ENCODE measurements at places on chromosomes 12 and 14.

GRCh38 chr14:60647081-60647836 is 2.0 kb downstream of the SIX1 start:
- DNase-seq: no peak

- no peak for DNase-seq
These were observed 185.8 kb downstream of the ADGRD1 start for GRCh38 chr12:131139363-131140068.

DNA sequence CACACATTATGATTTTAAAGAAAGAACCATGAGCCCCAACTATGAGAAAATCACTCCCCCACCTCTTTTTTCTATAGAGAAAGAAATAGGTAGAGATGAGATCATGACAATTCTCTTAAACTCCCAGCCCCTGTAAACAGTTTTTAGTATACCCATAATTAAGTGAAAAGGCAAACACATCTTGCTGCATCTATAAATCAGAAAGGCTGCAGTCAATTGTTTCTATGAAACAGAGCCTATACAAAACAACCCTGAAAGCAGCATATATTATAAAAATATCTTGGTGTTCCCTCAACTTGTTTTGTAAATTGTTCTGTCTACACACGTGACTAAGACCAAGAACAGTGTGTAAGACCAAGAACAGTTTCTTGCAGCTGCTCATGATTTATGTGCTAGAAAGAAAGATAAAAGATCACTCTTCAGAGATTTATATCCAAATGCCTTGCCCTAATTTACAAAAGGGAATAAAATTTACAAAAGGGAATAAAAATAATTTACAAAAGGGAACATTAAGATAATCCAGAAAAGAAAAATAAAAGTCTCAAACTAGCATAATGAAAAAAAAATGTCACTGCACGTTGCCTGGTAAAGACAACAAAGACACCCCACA is 4.8 kb downstream of the KITLG start:
- DNase-seq: no peak

DNA sequence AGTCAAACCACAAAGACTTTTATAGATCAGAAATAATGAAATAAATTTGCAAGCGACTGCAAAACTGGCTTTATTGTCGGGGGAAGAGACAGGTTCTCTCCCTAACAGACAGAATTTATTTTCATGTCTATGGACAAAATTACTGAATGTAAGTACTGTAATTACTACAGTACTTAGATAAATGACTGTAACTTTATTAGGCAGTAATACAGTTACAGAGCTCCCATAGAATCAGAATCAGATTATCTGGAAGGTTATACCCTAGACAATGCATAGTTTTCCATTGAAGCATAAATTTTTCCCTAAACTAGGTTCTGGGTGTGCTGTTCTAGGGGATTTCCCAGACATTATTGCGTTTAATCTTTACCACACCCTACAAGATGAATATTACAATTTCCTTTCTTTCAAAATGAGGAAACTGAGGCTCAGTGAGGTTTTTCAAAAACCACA is 114.2 kb downstream of the C12orf75 start:
- no peak for DNase-seq

DNA sequence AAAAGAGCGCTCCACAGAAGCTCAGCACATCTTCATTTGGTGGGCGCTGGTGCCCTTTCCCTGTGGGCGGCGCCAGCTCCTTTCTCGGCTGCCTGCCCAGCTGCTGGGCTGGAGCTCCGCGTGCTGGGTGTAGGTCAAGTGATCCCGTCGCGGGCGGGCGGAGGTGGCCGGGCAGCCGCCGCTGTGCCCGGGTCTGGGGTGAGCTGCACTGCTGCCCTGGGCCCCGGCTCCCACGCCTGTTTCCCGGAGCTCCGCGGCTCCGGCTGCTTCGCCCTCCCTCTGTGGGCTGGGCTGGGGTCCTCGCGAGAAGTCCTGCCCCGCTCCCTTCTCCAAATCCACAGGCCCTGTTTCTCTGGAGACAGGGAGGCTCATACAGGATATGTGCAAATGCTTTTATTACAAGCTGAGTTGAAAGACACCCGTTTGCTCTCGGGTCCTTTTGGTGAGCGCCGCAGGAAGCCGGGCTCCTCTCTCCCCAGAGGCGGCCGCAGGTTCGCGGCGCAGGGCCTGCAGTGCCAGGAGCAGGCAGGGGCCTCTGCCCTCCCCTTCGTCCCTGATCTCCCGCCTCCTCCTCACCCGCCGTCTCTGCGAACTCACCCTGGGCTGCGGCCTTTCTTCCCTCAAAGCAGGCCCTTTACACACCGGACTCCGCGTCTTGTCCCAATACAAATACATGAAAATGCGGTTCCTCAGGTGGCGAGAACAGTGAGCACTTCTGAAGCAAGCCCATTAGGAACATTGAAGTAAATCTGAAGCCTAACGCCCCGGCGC is 67.8 kb upstream of the CAPRIN2 start:
- DNase-seq: peak; percentile 28

DNA sequence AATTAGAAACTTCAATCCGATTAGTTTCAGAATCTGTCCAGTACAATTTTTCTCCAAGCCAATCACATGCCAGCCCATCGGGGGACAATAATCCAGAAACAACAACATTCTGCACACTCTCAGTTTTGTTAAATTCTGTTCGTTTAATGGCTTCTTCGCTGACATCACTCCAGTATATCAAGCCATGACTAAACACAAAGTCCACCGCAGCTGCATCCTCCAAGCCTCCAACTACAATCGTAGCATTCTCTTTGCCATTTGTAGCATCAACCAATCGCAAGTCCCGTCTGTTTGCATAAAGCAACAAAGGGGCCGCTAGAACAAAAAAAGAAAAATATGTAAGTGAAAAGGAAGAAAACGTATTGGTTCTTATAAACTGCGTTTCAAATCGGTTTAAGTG is 22.5 kb downstream of the LRP6 start:
- no peak for DNase-seq

- DNase-seq: no peak
These were observed 322.4 kb upstream of the CLEC14A start for GRCh38 chr14:38578278-38578681.

GRCh38 chr14:101480747-101481530 is 80.4 kb upstream of the DIO3 start:
- no peak for DNase-seq

DNA sequence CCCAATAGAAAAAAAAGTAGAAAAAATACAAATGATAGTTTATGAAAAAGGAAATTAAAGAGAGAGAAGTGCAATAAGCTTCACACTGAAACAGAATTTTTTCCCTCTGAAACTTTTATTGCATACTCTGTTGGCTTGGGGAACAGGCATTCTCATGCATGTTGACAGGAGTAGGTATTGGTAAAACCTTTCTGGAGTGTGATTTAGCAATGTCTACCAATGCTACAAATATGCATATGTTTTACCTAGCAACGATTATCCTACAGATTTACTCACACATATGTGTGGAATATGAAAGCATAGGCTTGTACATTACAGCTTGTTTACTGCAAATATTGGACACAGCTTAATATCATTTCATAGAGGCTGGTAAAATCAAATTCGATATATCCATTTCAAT is 125.7 kb upstream of the MYF6 start:
- DNase-seq: no peak

- no peak for DNase-seq
These were observed 67.9 kb upstream of the ESRRB start for GRCh38 chr14:76307786-76308780.

GRCh38 chr12:66932126-66932525 is 253.2 kb upstream of the GRIP1 start:
- DNase-seq: no peak

GRCh38 chr12:132955094-132956010 is 754 bp downstream of the ZNF605 start:
- peak; percentile 8 for DNase-seq

- peak; percentile 79 for DNase-seq
These were observed 4.5 kb downstream of the NOP2 start for GRCh38 chr12:6563448-6564050.

DNA sequence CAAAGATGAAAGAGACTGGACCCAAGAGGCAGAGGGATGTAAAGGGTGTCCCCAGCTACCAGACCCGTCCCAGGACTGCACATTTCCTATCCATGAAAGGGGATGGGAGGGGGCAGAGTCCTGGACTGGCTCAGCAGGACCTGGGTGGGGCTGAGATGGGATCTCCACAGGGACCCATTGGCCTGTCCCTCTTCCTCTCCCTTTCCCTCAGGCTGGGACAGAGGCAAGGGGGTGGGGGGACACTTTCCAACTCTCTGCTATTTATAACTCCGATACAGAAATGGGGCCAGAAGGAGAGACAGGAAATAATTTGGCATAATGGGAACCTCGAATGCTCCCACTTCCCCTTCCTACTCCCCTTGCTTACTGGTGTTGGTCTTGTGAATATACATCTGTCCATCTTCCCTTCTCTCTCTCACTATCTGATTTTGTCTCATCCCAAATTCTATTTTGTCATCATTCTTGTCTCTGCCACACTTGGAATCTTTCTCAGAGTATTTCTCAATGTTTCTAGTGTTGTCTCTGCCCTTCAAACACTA is 1.1 kb upstream of the ITGA7 start:
- no peak for DNase-seq

DNA sequence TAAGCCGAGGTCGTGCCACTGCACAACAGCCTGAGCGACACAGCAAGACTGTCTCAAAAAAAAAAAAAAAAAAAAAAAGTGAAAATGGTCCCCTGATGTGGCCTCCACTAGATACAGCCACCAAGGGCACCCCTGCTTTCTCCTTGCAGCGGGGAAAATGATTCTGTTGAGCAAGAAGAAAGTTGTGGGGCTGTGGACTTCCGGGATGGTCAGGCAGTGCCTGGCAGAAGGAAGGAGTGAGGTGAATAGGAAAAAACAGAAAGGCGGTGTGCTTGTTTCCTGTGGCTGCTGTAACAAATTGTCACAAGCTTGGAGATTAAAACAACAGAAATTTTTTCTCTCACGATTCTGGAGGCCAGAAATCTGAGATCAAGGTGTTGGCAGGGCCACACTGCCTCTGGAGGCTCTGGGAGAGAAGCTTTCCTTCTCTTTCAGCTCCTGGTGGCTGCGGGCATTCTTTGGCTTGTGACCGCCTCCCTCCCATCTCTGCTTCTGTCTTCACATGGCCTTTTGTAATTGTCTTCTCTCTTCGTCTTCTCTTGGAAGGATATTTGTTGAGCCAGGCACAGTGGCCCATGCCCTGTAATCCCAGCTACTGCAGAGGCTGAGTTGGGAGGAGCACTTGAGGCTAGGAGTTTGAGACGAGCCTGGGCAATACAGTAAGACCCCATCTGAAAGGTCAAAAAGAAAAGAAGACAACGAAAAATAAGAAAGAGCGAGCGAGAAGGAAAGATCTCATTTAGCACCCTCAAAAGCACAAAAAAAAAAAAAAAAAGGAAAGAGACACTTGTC is 116.6 kb upstream of the MED13L start:
- no peak for DNase-seq

- no peak for DNase-seq
These were observed 928 bp downstream of the EFCAB11 start for GRCh38 chr14:89953602-89954001.

DNA sequence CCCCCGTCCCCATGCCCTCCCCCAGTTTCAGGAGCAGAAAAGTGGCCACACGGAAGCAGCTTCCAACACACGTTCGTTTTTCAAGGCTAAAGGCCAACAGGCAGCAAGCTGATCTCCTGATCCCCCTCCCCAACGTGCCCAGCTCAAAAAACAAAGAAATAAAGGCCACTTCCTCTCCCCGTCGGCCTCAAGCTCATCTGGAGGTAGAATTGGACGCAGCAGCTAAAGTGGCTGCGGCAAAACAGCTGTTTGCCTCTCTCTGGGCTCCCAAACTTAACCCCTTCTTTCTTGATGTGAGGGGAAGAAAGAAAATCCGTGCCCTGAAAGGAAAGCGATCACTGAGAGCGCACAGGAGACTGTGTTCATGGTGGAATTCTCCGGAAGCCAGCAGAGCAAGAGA is 66.3 kb downstream of the SCARB1 start:
- DNase-seq: no peak

- peak; percentile 73 for DNase-seq
These were observed 792 bp upstream of the SLC38A1 start for GRCh38 chr12:46269429-46270241.

DNA sequence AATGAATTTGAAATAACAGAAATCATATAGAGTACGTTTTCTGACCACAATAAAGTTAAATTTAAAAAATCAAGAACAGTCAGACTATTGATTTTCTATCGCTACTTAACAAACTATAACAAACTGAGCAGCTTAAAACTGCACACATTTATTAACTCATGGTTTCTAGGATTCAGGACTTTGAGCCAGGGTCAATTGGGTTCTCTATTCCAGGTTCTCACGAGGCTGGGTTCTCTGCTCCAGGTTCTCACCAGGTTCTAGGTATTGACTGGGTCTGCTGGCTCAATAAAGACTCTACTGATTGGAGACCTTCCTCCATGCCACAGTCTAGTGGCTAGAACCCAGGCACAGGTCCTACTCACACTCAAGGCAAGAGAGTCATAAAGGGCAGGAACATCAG is 22.8 kb downstream of the ABCC9 start:
- DNase-seq: no peak

DNA sequence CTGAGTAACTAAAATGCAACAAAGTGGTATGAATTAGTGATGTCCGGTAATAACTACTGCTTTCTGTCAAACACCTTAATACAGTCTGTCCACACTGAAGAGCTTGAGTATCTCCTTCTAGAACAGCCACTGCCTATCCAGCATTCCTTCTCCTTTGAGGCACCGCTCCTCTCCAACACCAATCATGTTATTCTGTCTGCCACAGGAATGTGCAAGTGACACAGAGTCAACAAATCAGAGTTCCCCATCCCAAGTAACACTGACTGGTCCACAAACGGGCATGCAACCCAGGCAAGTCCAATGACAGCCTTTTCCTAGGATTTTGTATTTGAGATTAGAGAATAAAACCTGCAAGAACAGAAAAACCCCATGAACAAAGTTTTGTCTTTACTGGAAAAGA is 3.8 kb downstream of the GXYLT1 start:
- no peak for DNase-seq

- DNase-seq: no peak
These were observed 45.1 kb downstream of the GALNT9 start for GRCh38 chr12:132284071-132284826.

DNA sequence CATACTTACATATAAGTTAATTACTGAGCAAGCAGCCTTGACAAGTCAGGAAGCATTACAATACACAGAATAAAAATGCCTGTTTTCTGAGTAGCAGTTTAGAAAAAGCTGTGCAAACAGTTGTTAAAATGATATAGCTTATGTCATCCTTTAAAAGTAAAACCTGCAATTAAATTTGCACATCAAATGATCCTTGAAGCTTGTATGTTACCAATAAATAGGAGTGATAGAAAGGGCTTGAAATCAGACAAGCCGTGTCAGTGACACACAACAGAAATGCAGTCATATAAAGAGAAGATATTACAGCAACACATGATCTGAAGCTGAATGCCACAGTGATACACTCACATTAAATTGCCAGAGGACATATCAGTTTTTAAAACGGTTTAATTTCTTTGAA is 70.0 kb downstream of the EPS8 start:
- DNase-seq: no peak

DNA sequence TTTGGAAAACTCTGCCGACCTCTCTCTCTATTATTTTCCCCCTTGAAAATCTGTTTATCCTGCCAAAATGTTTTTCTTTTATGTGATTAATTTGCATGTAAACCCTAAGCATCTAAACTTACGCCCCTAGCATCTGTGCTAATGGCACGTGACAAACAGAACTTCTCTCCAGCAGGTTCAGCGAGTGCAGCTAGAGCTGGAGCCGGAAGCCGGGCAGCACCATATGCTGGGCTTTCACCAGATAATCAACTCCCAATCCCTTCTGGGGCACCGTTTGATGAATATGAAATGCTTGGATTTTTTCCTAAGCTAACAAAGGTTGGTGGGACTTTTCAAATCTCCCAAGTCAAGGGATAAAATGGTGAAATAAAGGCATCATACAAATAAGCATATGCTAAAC is 667.5 kb upstream of the TMEM132C start:
- DNase-seq: no peak

GRCh38 chr12:96233939-96234461 is 39.8 kb downstream of the ELK3 start:
- DNase-seq: no peak
